ENCODE measurements at places on chromosomes 3 and 15.

DNA sequence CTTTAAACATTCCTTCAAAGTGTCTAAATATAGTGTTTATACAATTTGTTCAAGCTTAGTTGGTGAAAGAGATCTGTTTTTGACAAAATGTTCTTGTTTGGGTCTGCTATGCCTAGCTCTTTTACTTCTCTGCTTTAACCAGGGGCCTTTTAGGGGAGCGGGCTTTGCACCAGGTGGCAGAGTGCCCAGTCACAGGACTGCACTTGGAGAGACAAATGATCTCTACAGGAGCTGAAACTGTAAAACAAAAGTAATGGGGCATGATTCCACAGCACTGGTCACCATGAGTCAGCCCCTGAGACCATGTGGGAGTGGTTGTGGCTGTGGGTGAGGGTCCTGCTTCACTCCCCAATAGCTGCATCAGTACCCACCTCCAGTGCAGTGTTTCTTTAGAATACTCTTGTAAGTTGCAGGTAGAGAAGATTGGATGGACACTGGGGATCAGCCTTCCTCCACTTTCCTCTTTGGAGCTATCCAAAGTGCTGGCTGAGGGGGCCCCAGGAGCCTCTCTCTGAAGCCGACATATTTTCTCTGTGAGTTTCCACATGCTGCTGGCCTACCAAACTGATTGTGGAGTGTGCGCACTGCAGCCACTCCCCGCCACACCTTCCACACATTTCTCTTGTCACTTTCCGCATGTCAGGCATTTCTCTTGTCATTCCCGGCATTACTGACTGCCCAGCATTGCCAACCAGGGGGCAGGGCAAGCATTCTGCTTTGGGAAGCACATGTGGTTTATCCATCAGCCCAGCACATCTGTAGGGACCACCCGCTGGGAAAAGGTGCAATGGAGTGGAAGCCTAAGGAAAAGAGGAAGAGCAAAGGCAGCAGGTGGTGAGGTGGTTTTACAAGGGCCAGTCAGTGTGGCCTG lies 110.0 kb downstream of the EPHB1 start:
- peak; percentile 22 for DNase-seq

DNA sequence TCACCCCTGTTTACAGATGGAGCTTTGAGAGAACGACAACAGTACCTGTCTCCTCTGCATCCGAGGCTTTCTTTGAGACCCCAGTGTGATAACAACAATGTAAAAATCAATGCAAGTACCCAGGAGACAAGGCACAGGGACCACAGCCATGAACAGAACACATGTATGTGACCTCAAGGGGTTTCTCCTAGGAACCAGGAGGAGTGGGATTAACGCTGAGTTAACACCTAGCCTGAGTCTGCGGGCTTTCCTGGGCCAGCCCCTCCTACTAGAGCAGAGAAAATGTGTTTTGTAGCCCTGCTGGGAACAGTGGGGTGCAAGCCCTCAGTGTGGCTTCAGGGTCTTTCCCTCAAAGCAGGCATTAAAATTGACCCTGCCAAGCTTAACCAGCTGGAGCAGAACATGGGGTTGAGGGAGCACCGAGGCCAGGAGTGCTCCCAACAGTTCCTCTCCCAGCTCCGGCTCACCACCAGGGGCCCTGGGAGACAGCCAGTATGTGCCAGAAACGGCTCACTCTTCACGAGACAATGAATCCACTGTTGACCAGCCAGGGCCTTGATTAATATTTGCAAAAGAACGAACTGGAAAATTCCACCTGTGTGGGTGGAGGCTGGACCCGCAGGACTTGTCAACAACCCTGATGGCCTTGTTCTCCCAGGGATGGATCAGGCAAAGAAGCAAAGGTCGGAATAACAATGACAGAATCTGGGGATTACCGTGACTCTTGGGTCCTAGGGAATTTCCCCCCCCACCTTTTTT lies 3.6 kb downstream of the CHDH start:
- peak; percentile 89 for DNase-seq

- DNase-seq, result no peak
Measured at GRCh38 chr15:92651877-92652575, 3.5 kb downstream of the FAM174B start.

- DNase-seq, result no peak
Measured at GRCh38 chr3:29186982-29187725, 93.7 kb upstream of the RBMS3 start.

- DNase-seq, result peak; percentile 58
Measured at GRCh38 chr15:99100245-99101173, 4.4 kb upstream of the SYNM start.

GRCh38 chr3:64728994-64729393 lies 41.2 kb upstream of the ADAMTS9 start:
- no peak for DNase-seq

GRCh38 chr3:147222291-147222690 lies 184.1 kb downstream of the ZIC4 start:
- no peak for DNase-seq

DNA sequence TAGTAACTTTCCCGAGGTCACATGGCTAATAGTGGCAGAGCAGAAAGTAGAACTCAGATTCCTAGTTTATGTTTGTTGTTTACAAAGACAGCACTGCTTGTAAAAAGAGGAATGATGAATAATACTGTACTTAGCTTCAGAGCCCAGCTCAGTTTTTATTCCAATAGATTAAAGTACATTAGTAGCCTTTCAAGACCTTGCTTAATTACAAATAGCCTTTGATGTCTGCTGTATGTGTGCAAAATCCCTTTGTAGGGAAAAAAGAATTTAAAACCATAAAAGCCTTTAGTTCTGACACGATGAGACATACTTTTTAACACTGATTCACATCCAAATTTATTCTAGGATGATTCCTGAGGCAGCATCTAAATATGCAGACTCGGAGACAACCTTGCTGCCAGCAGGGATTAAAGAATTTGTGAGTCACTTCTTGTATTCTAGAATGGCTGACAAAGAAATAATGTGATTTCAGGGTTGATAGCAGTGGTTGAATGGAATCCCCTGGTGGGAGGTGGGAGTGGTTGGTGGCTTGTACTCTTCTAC lies 324.2 kb upstream of the TGFBR2 start:
- DNase-seq, result peak; percentile 3

GRCh38 chr3:64494526-64494925 lies 193.3 kb downstream of the ADAMTS9 start:
- DNase-seq, result no peak

DNA sequence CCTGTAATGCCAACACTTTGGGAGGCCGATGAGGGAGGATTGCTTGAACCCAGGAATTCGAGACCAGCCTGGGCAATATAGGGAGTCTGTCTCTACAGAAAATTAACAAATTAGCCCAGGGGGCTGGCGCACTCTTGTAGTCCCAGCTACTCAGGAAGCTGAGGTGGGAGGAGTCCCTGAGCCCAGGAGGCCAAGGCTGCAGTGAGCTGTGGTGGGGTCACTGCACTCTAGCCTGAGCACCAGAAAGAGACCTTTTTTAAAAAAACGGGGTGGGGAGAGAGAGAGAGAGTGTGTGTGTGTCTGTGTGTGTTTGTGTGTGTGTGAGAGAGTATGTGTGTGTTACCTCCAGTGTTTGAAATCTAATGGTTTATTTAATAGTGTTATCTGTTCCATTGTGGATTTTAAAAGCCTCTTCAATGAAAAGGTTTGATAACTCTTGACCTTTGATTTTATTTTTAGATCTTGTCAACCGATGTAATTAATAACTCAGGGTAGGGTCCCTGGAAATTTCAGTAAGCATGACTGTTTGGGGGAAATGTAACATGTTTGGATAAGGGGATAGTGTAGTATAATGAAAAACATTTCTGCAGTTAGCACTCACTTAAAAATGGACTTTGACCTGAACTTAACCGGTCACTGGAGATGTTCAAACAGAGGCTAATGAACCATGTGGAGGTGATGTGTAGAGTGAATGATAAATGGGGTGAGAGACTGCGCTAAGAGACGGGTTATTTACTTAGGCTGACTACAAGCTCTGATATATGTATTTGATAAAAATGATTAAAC lies 29.7 kb downstream of the LRCH3 start:
- DNase-seq, result no peak

DNA sequence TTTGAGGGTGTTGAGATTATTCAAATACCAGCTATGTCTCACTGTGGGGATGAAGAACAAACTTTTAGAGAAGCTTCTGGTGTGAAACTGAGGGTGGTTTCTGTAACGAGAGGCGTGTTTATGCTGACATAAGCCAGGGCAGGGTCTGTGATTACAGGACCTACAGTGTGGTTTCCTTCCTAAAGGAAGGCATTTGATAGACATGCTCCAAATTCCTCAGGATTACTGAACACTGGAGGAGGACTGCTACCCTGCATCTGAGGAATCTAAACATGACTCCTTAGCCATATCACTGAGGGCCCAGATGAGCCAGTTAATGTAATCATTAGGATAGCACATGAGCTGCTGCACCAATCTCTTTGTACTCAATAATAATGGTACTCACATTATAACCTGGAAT lies 328.4 kb upstream of the UMPS start:
- DNase-seq, result no peak

DNA sequence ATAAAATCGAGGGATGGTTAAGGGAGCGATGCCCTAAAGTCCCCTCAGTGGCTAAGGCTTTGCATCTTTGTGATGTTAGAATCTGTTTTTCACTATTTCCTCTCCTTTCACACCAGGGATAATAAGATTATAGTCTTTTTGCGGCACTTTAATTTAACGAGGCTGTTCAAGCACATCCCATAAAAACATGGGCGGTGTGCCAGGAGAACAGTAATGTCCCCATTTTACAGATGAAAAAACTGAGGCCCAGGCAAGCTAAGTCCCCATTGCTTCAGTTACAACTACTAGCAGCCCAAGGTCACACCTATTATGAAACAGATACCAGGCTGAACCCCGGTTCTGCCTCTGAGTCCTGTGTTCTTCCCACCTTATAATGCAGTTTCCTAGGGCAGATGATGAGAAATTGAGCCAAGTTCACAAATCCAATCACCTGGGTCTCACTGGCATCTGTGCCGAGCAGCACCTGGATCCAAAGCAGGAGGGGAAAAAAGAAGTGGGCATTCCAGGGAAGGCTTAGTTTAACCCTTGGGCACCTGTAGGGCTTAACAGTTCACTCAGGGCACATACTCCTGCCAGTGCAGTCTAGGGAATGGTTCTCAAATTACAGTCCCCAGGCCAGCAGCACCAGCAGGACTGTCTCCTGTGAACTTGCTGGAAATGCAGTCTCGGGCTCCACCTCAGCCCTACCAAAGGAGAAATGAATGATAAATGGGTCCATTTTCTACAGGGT lies 169.3 kb downstream of the RAB11A start:
- DNase-seq, result no peak

DNA sequence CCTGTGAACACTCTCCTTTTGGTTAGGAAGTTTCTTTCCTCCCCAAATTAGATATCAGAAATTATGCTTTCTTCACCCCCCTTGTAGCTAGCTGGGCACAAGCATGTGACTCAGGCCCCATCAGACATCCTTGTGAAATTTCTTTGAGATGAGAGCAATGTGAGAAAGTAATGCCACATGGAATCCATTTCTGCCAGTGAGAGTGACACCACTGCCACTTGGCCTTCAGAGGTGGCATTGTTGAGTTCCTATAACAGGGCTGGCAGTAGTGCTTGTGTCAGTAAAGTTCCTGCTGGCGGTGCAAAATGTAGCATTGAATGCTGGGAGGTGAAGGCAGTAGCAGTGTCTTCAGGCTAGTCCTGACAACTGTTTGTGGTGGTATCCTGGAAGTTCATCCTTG lies 80.7 kb upstream of the ZNF280D start:
- DNase-seq, result no peak

DNA sequence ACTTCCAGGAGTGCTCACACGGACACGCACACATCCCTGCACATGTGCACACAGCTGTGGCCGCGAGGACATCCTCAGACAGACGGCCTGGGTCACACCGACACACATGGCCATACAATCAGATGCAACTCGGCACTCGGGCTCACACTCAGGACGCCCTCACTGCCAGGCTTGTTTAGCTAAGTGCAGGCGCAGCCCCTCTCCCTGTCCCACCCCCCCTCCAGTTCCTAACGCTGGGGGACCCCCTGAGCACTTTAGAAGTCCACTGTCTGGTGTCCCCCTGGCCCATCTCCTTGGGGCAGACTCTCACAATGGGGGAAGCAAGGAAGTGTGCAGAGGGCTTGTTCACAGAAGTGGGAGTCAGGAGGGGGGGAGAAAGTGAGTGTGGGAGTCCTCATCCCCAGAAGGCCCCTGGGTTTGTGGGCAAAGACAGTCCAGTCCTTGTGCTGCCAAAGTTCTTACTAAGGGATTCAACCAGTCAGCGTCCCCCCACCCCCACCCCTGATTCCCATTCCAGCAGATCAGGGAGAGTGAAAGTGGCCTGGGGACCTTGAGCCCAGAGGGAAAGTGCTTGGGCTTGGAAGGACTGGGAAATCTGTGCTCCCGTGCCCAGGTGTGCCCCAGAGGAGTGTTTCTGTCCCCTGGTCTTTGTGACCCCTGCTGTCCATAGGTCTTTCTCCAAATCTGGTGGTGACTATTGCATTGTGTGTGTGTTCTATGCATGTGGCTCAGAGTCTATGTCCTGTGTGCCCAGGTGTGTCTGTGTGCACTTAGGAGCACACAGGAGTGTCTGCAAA lies 767 bp upstream of the GATA2 start:
- no peak for DNase-seq

DNA sequence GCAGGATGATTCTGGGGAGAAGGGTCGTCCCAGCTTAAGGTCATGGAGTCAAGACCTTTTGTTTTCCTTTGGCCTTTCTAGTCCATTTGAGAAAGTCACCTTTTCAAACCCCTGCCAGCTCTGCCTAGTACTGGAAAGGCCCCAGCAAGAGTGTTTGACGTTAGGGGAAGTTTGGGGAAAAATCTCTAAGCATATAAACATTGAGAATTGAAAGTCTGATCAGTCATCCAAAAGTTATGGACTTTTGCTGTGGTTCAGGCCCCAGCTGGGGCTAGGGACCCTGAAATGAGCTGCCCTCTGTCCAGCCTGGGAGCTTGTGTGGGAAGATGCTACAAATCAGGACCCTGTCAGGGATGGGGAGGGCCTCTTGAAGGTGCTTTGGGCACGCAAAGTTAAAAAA lies 21.6 kb downstream of the SLC6A6 start:
- no peak for DNase-seq

DNA sequence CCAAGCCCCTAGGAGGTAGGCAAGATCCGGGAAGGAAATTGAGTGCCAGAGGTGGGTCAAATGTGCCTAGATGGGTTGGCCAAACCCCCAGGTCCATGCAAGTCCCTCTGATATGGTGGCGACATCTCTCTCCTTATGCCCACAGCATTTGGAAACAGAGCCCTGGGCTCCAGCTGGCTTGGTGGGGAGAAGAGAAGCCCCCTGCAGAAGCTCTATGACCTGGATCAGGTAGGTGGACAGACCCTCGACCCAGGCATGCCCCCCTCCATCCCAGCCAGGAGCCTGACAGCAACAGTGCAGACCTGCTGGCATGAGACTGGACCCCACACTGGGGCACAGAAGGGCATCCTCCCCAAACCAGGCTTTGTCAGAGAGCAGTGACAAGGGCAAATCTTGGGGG lies 12.2 kb downstream of the CHST13 start:
- DNase-seq, result no peak

- peak; percentile 62 for DNase-seq
Measured at GRCh38 chr3:52108302-52109232, 45.7 kb downstream of the POC1A start.

GRCh38 chr15:33699691-33700447 lies 268.4 kb upstream of the CHRM5 start:
- DNase-seq, result no peak
